ENCODE measurements at places on chromosomes 1 and 21.

DNA sequence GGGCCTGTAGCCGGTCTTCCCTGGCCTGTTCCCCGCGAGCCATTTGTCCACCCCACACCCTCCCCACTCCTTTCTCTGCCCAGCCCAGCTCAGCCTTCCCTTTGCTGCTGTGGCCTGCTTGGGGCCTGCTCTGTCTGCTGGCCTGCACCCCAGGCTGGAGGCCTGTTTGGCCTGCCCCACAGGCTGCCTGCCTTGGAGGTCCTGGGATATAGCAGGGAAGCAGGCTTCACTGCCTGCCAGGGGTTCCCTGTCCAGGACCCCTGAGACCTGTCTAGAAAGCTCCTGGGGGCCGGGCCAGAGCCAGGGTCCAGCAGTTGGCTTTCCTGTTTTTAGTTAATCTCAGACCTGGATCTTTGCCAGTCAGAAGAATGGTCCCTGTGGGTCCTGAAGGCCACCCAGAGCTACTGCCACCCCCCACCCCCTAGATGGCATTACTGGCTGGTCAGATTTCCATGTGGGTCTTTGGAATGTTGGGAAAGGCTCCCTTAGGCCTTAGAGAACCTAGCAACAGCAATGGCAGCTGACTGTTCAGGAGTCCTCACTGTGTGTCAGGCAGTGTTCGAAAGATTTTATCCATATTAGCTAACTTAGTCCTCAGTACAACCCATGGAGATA, 7.7 kb downstream of the ZNF362 start:
- H3K4me1 ChIP-seq = peaks cover 21% of the 10 kb centered on the region
- no peaks in the 10 kb centered on the region for H3K36me3 ChIP-seq
- no peak overlapping the region for H3K27ac ChIP-seq
- no peak for DNase-seq
- H3K27me3 ChIP-seq = no peaks in the 10 kb centered on the region
- no peak overlapping the region for H3K4me3 ChIP-seq

- no peaks in the 10 kb centered on the region for H3K36me3 ChIP-seq
- no peak for DNase-seq
- no peaks in the 10 kb centered on the region for H3K27me3 ChIP-seq
- no peak within 1 kb of the TSS for H3K27ac ChIP-seq
- no peak within 1 kb of the TSS for H3K4me3 ChIP-seq
- H3K4me1 ChIP-seq = no peaks in the 10 kb centered on the region
Observed at GRCh38 chr1:192158181-192158580, at the start of gene RGS18. RGS18 (plus strand) TSS chr1:192158462; CDS start chr1:192158638, 176 bp downstream.

DNA sequence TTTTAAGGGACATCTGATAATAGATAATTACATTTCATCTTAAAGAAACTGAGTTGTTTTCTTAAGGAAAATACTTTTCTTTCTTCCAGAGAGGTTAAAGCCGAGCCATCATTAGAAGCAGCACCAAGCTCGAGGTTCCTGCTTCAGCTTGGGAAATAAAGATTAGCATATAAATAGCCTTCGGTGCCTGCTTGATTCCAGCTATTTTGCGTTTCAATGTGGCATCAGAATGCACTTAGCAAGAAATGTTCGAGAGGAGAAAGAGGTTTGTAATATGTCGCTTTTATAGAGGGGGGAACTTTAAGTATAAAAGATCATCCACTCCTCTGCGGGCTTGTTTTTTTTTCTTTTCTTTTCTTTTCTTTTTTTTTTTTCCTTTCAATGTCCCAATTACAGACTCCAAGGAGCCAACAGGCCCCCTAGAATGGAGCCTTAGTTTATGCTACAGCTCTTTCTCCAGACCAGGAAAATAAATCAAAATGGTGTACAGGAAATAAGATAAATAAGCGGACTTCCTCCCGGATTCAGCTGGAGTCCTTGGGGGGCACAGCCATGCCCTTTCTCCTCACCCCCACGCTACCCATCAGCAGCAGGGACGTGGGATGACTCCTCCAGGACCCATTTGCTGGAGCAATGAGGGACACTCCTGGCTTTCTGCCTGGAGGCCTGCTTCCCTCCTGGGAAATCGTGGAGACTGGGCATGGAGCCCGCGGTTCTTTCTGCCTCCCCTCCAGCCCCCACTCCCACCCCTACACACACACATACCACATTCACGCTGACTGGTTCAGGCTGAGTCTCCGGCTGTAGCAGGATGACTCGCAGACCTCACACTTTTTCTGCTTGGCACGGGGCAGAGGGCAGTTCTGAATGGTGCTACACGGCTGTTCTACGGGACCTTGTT, 131.6 kb downstream of the RRAGC start:
- H3K4me3 ChIP-seq = no peak overlapping the region
- no peaks in the 10 kb centered on the region for H3K36me3 ChIP-seq
- no peak overlapping the region for H3K27ac ChIP-seq
- peak; percentile 14 for DNase-seq
- H3K4me1 ChIP-seq = peaks cover 3% of the 10 kb centered on the region

DNA sequence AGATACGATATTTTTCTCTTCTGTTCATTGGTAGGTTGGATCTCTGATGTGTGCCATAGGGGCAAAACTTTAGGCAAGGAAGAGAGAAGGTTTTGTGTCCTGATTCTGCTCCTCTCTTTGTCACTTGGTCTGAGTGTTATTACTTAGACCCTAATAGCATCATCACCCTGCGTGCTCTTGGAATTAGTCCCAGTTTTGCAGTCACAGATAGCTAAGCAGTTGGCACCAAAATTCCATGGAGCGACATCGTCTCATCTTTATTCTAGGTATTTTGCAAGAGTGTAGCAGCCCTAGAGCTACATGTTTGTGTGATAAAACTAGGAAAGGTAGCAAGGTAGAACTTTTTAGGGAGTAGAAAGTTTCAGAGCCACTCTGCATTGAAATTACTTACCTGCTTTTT, 23.8 kb downstream of the PIP5K1A start:
- no peaks in the 10 kb centered on the region for H3K27me3 ChIP-seq
- no peak for DNase-seq
- no peak overlapping the region for H3K4me3 ChIP-seq
- peaks cover 15% of the 10 kb centered on the region for H3K36me3 ChIP-seq
- peaks cover 8% of the 10 kb centered on the region for H3K4me1 ChIP-seq
